ENCODE measurements at places on chromosomes 11 and 22. TPM values are rescaled to one million over a fixed set of nuclear protein-coding genes. Genes with fewer than 3 reads are reported as not detected.

TEX54 gene
- total RNA-seq = not detected

KDM4E gene
- total RNA-seq = not detected

DNA sequence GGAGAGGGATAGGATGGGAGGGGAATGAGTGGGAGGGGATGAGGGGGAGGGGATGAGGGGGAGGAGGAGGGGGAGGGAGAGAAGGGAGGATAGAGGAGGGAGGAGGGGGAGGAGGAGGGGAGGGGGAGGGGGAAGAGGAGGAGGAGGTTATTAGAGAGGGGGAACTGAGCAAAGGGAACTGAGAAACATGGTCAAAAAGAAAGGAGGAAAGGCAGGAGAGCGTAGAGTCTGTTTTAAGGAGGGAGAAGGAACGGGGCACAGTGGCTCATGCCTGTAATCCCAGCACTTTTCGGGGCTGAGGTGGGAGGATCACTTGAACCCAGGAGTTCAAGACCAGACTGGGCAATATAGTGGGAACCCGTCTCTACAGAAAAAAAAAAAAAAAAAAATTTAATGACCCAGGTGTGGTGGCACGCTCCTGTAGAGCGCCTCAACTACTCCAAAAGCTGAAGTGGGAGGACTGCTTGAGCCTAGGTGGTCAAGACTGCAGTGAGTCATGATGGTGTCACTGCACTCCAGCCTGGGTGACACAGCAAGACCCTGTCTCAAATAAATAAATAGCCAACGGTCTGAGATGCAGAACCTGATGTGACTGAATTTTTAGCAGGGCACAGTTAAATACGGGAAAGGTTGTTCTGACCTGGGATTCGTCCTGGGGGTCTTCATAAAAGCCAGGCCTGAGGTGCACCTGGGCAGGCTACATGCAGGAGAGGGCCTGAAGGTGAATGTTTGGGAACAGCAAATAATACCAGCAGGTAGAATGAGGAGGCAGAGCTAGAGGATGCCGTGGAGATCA lies 4.0 kb downstream of the B3GNT6 start:
- no peak for DNase-seq

BTG4 gene
- not detected for total RNA-seq

TSPAN18 gene
- total RNA-seq = 0.95 TPM

DNA sequence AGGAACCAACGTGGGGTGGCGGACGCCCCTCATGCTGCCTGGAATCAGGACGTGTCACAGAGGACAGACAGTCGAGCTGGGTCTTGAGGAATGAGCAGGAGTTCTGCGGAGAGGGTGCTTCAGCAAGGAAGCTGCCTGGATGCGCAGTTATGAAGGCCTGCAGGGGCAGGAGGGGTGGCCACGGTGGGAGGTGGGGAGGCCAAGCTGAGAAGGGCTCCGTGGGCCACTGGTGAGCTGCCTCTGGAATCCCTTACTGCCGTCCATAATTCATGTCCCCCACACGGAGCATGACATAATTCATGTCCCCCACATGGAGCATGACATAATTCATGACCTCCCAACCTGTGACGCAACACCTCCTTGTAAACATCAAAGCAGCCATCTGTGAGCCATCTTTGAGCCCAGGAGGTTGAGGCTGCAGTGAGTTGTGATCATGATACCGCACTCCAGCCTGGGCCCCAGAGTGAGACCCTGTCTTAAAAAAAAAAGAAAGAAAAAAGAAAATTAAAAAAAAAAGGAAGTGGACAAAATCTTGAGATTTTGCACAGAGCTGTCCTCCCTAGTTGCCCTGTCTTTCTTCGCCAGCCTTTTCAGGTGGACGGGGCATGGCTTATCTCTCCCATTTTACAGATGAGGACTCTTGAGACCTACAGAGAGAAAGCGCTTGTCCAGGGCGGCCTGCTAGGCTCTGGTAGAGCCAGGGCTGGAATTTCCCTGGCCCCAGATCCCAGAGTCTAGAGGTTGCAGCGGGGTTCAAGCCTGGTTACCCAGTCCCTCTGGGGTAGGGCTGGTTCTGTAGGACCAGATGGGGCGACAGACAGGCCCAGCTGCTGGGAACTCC lies 24.3 kb upstream of the PICK1 start:
- no peak for DNase-seq
